Kidney capillary endothelial cell (primary cell): ENCODE measurements at places on chromosomes 4 and X.

- peak; percentile 50 for DNase-seq
Measured at GRCh38 chr4:25861280-25861950, 1.4 kb downstream of the SEL1L3 start.

DNA sequence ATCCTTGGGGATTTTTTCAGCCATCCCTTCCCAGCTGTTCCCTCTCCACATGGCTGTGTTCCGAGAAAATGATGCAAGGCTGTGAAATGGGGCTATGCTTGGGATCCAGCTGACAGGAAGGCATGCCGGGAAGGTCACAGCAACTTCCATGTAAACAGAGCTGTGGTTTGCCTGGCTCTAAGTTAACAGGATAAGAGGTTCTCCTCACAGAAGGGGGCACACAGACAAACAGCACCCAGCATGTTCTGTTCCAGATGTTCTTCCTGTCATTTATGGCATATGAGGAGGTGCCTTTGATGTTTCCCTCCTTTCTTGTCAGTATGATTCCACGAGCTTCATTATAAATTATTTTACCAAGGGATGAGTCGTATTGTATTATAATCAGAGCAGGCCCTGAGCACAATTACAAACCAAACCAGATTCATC, 220.7 kb downstream of the ANTXR2 start:
- DNase-seq: no peak

DNA sequence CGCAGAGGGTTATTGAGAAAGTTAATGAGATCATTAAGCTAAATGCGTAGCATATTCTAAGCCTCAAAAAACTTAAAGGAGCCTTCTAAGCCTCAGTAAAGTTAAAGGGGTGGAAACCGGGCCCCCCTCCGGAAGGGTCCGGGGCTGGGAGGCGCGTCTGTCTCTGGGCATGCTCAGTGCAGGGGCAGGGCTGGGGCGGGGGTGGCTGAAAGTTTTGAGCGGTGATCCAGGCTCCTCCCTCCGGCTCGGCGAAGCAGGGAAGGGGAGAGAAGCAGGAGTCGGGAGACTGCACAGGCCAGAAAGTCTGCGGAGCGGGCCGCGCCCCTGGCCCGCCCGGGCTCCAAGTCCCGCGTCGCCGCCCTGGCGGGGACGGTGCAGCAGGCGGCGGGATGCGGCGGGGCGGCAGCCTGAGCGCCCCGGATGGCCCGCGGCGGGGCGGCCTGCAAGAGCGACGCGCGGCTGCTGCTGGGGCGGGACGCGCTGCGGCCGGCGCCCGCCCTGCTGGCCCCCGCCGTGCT, at the start of gene EVC:
EVC (plus strand) TSS at position 241 of the 518 bp plus-strand sequence; CDS start at position 421, 180 bp downstream.
- peak; percentile 47 for DNase-seq

DNA sequence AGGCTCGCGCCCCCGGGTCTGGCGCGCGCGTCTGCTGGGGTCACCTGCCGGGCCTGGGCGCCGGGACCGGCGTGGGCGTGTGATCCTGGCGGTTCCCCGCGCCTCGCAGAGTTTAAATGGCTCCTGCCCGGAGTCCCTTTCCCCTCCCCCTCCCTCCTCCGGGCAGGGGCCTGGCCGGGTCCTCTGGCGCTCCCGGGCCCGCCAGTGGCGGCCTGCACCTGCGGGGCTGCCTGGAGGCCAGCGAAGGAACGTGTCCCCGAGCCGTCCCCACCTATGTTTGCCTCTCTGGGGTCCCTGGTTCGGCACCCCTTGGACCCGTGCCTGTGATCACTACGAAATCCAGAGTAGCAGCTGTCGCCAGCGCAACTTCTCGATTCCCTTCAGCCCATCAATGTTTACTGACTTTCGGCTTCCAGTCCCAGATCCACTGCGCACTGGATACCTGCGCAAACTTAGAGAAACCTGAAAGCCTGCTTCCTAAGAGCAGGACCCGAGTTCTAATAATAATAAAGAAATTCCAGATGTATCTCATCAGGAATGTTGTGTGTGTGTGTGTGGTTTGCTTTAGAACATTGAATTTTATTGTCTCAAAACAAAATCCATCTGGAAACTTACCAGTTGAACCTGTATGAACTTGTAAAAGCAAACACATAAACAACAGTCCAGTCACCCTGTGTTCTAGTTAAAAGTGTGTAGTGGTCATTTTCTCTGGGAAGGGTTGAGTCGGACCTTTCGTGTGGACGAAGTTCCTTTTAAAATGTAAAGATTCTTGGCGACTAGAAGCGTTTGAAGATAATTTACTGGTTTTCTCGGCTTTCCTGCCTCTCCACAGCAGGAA, 788 bp downstream of the SHROOM2 start:
- DNase-seq: no peak

- DNase-seq: no peak
Measured at GRCh38 chr4:127555106-127555505, 77.7 kb upstream of the INTU start.

- DNase-seq: no peak
Measured at GRCh38 chr4:136562834-136563233, 969.5 kb downstream of the PCDH18 start.

GRCh38 chrX:8413279-8413678, 51.4 kb upstream of the VCX3B start:
- no peak for DNase-seq

- DNase-seq: no peak
Measured at GRCh38 chr4:140839888-140840790, 84.0 kb upstream of the TBC1D9 start.

DNA sequence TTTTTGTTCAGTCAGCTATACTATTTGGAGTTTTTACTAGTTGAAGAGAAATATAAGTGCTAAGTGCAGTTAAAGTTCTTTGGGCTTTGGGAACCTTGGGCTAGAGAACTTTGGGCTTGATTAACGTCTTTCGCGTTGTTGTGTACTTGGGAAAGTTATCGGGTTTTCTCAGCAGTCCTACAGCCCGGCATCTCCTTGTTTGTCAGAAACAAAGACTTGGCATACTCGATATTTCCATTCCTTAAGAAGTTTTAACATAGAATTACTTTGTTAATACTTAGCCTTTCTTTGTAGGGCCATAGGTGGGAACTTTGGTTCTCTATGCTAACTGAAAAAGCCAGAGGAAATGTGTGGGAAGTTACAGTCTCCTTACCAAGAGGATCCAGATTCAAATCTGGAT, 28.7 kb downstream of the RAPGEF2 start:
- no peak for DNase-seq

GRCh38 chr4:110787109-110787508, 164.2 kb upstream of the PITX2 start:
- DNase-seq: no peak

DNA sequence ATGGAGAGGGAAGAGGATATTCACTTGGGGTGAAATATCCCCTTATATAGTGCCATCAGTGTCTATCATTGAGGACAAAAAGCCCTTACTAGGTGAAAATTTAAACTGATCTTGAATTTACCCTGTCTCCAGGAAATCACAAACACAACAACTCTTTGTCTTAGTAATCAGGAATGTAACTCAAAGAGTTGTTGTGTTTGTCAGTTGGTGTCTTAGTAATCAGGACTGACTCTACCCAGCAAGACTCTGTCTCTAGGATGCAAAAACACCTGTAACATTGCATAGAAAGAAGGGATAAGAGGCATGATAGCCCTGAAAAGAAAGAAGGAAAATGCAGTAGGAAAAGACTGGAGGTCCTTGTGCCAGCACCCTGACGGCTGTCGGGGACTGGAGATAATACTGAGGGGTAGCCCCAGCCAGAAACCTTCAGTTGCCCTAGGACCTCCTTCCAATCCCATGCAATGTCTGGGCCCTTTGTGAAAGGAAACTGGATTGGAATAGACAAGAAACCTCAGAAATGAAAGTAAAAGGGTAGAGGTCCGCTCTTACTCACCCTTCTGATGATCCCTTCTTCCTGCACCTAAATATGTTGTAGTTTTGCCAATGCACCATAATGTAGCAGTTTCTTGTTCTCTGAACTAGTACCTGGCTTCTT, 45.3 kb downstream of the HMGB2 start:
- DNase-seq: no peak

- DNase-seq: no peak
Measured at GRCh38 chrX:53621418-53621986, 65.0 kb downstream of the HUWE1 start.

GRCh38 chrX:85052636-85053343, 49.1 kb downstream of the APOOL start:
- peak; percentile 26 for DNase-seq

- DNase-seq: no peak
Measured at GRCh38 chr4:119100655-119101054, 35.0 kb upstream of the MYOZ2 start.

DNA sequence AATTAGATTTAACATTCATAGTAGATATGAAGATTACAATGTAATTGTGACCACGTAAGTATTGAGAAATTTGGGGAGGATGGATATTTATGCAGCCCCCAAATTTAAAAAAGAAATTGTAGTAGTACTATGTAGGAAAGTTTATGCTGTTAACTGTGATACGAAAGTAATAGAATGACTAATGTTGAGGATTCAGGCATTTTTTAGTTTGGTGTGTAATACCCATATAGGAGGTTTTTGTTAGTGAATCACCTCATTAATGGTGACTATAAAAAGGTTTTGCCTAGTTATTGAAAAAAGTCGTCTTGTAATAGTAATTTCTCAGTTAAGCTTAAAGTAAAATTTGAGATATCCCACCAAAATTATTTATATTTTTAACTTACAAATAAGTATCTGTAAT, 67.2 kb downstream of the SMARCAD1 start:
- DNase-seq: no peak

- DNase-seq: no peak
Measured at GRCh38 chrX:69232945-69233344, 67.7 kb upstream of the PJA1 start.

DNA sequence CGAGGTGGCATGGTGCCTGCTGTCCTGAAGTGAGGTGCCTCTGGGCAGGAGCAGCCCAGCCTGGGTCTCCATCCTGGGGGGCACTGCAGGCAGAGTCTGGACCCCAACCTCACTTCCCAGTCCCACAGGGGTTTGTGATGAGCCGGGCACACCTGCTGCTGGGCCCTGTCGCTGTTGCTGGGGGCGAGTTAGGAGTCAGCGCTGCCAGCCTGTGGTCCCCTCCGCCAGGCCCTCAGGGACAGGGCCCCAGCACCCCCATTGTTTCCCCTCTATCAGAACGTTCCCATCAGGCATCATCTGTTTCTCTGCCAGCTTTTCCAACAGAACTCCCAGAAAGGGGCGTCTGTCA, 23.4 kb downstream of the WFS1 start:
- DNase-seq: no peak

- peak; percentile 38 for DNase-seq
Measured at GRCh38 chrX:154123241-154124219, 20.5 kb upstream of the OPN1LW start.

DNA sequence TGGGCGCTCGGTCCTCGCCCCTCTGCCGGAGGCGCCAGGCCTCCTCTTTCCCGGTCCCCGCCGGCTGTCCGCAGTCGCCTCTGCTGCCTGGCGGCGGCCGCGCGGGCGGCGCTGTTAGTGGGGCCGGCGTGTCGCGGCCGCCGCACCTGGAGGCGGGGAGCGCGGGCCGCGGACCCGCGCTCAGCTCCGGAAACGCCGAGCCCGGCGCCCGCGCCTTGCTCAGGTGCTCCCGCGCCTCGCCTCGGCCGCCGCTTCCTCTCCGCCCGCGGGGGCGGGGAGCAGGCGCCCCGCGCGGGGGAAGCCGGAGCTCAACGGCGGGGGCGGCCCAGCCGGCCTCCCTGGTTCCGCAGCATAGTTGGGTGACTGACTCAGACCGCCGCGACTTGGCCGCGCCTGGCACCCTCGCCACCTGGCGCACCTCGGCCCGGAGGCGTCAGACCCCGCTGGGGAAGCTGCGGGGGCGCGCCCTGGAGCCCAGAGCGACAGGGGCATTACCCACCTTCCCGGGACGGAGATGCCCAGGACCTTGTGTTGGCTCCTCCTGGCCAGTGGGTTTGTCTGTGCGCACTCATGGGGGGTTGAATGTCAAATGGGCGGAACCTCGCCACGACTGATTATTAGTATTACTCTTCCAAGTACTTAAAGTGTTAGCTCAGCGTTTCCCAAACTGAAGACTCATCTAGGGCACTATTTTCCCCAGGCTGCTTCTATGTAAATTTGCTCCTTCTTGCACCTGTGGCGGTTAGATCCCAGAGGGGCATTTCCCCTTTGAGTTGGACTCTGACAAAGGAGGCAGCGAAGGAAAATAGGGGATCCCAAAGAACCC, at the start of gene ARAP2:
ARAP2 (minus strand) TSS at position 258 of the 826 bp plus-strand sequence. CDS start 15,028 bp downstream, outside the sequence.
- peak; percentile 36 for DNase-seq

GRCh38 chr4:151218343-151218742, 58.6 kb upstream of the PRSS48 start:
- no peak for DNase-seq

GRCh38 chr4:110059556-110060191, 138.7 kb downstream of the ELOVL6 start:
- peak; percentile 40 for DNase-seq

- DNase-seq: no peak
Measured at GRCh38 chrX:45689971-45690370, 489.3 kb upstream of the DIPK2B start.

DNA sequence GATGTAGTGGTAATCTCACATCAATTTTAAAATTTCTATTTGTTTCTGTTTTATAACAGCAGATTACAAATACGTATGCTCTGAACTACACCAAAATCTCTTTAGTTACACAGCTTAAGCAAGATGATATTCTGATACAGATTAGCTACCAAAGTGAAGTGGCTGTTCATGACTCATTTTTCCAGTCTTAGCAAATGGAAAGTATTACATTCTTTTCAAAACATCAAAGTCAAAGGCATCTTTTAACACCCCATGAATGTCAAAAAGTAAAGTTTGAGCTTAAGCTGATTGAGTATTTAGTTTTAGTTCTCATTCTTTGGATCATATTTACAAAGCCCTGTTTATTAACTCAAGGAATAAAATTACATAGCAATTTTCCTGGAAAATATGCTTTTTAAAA, 6.6 kb upstream of the HPGDS start:
- DNase-seq: no peak

GRCh38 chr4:39484582-39485272, 25.9 kb downstream of the LIAS start:
- DNase-seq: no peak

DNA sequence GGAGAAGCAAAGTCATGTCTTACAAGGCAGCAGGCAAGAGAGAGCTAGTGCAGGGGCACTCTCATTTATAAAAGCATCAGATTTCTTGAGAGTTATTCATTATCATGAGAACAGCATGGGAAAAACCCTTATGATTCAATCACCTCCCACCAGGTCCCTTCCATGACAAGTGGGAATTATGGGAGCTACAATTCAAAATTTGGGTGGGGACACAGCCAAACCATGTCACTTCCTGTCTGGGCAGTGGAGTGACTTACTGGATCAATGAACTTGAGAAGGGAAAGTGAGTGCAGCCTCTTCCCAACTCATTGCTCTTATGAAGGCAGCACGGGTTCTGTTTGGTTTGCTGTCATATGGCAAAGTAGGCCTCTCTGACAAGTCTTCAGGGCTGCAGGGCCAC, 261.8 kb upstream of the TAPT1 start:
- no peak for DNase-seq

- DNase-seq: no peak
Measured at GRCh38 chr4:18735740-18736268, 714.2 kb upstream of the LCORL start.

GRCh38 chr4:134327274-134328122, 125.9 kb upstream of the PABPC4L start:
- no peak for DNase-seq

GRCh38 chr4:18033111-18034085, 11.8 kb upstream of the LCORL start:
- DNase-seq: no peak

- DNase-seq: no peak
Measured at GRCh38 chrX:39602195-39602594, 495.6 kb downstream of the BCOR start.

- DNase-seq: no peak
Measured at GRCh38 chr4:32564626-32565025, 1844.5 kb downstream of the PCDH7 start.
